Fibroblast of lung (primary cell): ENCODE measurements at places on chromosomes 7 and 10. TPM values are rescaled to one million over a fixed set of nuclear protein-coding genes. Genes with fewer than 3 reads are reported as not detected.

- H3K27me3 ChIP-seq, result no peaks in the 10 kb centered on the region
- no peak overlapping the region for H3K27ac ChIP-seq
- peaks cover 19% of the 10 kb centered on the region for H3K4me1 ChIP-seq
- DNase-seq, result no peak
- peaks cover 11% of the 10 kb centered on the region for H3K36me3 ChIP-seq
Measured at GRCh38 chr10:33214174-33214573, 120.3 kb downstream of the NRP1 start.

DNA sequence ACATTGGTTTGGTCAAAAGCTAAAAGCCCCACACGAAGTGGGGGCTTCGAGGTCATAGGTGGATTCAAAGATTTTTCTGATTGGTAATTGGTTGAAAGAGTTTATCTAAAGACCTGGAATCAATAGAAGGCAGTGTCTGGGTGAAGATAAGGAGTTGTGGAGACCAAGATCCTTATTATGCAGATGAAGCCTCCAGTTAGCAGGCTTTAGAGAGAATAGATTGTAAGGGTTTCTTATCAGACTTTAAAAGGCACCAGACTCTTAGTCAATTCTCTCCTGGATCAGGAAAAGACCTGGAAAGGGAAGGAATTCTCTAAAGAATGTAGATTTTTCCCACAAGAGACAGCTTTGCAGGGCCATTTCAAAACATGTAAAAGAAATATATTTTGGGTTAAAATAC lies 260.2 kb downstream of the PHF14 start:
- H3K4me3 ChIP-seq, result no peak overlapping the region
- no peaks in the 10 kb centered on the region for H3K4me1 ChIP-seq
- no peaks in the 10 kb centered on the region for H3K36me3 ChIP-seq
- H3K27me3 ChIP-seq, result no peaks in the 10 kb centered on the region
- DNase-seq, result no peak

DNA sequence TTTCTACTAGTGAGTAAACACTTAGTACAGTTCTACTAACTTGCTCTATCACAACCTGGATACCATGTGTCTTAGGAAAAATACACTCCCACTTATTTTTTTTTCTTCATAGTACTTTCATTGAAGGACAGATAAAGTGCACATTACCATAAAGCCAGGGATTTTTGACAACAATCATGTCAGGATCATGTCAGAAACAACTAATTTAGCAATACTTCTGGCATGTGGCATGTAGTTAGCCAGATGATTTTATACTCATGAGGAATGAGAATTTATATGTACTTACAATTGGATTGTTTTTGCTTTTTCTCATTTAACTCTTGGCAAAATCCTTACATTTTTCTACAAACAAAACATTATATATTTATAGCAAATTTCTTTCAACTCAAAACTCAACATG lies 630.7 kb upstream of the GRM3 start:
- no peaks in the 10 kb centered on the region for H3K36me3 ChIP-seq
- DNase-seq, result no peak
- no peak overlapping the region for H3K4me3 ChIP-seq
- no peak overlapping the region for H3K27ac ChIP-seq
- no peaks in the 10 kb centered on the region for H3K27me3 ChIP-seq

Gene THAP5
- total RNA-seq, result 23.4 and 24.1 TPM in 2 replicates

DNA sequence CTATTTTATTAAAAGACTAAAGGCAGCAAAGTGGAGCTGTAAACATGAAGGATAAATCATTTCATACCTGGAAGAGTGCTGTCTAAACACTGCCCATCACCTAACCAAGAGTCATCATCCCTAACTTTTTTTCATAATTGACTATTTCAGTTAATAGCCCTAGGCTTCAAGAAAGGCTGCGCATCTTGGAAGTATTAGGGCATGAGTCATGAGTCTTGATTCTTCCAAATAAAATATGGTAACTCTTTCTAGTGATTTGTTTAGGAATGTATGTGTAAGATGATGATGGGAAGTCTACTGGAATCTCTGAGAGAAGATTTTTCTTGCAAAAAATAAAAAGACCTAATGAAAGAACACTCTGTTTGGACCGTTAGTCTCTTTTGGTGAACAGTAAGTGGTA lies 207.7 kb upstream of the AHR start:
- no peak overlapping the region for H3K27ac ChIP-seq
- no peaks in the 10 kb centered on the region for H3K4me1 ChIP-seq
- DNase-seq, result peak; percentile 90
- no peaks in the 10 kb centered on the region for H3K36me3 ChIP-seq

Gene ADARB2
- not detected in 2 replicates for total RNA-seq

DNA sequence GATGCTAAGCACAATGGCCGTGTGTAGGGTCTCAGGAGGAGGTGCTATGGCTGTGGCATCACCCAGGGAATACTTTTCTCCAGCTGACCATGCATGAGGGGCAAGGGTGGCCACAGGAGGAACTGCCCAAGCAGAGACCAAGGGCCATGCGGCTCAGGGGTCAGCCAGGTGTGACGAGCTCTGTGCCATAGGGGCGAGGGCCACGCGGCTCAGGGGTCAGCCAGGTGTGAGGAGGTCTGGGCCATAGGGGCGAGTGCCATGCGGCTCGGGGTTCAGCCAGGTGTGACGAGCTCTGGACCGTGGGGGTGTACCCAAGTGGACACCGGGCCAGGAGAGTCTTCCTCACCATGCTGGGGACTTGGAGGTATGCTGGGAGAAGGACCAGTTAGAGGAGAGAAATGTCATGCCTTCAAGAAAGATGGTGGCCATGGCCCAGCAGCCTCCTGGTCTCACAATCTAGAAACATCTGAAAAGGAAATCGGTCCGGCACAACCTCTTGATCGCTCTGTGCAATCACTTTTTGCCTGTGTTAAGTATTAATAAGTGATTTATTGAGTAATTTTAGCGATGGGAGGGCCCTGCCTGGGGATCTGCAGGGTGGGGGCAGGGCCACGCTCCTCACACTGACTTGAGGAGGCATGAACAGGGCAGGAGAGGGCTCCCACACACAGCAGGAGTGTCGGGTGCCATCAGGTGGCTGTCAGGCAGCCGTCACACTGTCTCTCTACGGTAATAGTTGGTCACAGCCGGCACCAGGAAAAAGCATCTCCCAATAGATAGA lies 265.0 kb downstream of the ADARB2 start:
- H3K27me3 ChIP-seq, result no peaks in the 10 kb centered on the region
- H3K27ac ChIP-seq, result no peak overlapping the region
- H3K4me3 ChIP-seq, result no peak overlapping the region
- no peaks in the 10 kb centered on the region for H3K36me3 ChIP-seq

- DNase-seq, result no peak
- no peaks in the 10 kb centered on the region for H3K4me1 ChIP-seq
- H3K4me3 ChIP-seq, result no peak overlapping the region
- no peak overlapping the region for H3K27ac ChIP-seq
- no peaks in the 10 kb centered on the region for H3K27me3 ChIP-seq
Measured at GRCh38 chr7:41641665-41642014, 61.2 kb downstream of the INHBA start.

Gene CPA2
- under 0.01 TPM in 1 of 2 replicates, not detected in the other for total RNA-seq

- no peaks in the 10 kb centered on the region for H3K36me3 ChIP-seq
- peak; percentile 43 for DNase-seq
- H3K27me3 ChIP-seq, result no peaks in the 10 kb centered on the region
Measured at GRCh38 chr10:30842894-30843293, 188.8 kb downstream of the ZNF438 start.

Gene PDE6C
- not detected in 2 replicates for total RNA-seq

GRCh38 chr7:50335795-50336754 lies 31.6 kb downstream of the IKZF1 start:
- H3K27me3 ChIP-seq, result no peaks in the 10 kb centered on the region
- no peak overlapping the region for H3K27ac ChIP-seq
- no peaks in the 10 kb centered on the region for H3K4me1 ChIP-seq
- no peak overlapping the region for H3K4me3 ChIP-seq

DNA sequence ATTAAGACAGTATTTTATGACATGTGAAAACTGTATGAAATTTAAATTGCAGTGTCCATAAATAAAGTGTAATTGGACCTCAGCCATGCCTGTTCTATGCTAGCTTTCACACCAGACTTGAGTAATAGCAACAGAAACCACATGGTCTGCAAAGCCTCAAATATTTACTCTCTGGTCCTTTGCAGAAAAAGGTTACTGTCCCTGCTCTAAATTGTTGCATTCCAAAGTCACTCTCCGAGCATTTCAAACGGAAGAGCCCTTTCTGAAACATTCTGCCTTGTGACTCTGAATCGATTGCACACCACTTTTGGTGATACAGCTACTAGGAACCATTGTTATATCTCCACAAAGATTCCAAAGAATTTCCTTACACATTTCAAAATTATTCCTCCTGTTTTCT lies 81.0 kb upstream of the STK17A start:
- no peak overlapping the region for H3K27ac ChIP-seq
- peak; percentile 88 for DNase-seq
- H3K27me3 ChIP-seq, result peaks cover 2% of the 10 kb centered on the region
- H3K36me3 ChIP-seq, result no peaks in the 10 kb centered on the region

DNA sequence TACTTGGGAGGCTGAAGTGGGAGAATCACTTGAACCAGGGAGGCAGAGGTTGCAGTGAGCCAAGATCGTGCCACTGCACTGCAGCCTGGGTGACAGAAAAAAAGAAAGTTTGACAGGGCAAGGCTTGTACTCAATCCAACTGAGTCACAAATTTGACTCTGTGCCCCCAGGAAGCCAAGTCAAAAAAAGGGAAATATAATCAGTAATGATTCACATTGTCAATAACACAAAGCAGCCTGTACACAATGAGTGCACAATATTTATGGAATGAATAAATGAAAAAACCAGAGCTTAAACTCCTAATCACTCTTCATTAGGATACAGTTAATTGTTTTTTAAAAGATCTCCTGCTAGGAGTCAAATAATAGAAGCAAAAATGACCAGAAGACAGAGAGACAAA lies 6.4 kb downstream of the NAPEPLD start:
- no peak overlapping the region for H3K27ac ChIP-seq
- H3K4me1 ChIP-seq, result no peaks in the 10 kb centered on the region
- H3K27me3 ChIP-seq, result no peaks in the 10 kb centered on the region
